ENCODE measurements at places on chromosomes 12 and 14.

DNA sequence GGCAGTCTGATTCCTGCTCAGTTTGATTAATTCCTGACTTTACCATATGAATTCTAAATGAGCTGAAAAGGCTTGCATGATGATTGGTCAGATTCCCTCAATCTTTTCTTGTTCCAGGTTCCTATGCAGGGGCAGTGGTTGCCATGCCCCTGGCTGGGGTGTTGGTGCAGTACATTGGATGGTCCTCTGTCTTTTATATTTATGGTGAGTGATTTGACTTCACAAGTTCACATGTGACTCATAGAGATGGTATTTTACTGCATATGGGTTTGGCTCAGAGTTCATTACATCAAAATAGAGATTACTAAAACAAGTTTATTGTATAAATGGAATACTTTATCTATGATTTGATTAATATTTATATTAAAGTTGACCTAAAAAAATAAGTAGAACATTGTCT is 44.8 kb downstream of the SLC17A8 start:
- no peak for DNase-seq

DNA sequence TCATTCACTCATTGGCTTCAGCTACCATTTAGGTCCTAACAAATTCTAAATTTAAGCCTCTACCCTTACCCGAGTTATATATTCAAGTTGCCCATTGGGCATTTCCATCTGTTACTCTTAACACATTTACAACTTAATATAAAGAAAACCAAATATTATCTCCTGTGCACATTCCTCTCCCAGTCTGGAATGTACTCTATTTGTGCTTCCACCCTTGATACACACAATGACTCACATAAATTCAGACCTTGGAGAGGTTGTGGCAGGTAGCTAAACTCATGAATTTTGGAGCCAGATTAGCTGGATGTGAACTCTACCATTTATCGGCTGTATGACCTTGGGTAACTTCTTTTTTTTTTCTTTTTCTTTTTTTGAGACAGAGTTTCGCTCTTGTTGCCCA is 51.1 kb downstream of the BRMS1L start:
- DNase-seq = no peak

- no peak for DNase-seq
Observed at GRCh38 chr14:76376878-76377734, 1.2 kb downstream of the ESRRB start.

DNA sequence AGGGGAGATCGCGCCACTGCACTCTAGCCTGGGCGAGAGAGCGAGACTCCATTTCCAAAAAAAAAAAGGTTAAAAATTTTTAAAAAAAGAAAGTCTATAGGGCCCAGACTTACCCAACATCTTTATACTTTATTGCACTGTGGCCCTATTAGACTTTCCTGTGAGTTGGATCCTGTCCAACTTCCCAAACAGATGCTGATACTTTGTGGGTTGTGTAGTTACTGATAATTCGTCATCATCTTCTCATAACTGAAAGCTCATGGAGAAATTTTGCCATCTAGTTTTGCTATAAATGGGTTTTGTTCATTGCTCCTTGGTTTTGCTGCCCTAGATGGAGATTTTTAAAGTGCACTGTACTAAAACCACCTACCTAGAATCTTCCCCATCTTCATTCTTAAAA is 31.1 kb downstream of the APOBEC1 start:
- DNase-seq = no peak

GRCh38 chr14:61769893-61770292 is 7.7 kb downstream of the SNAPC1 start:
- no peak for DNase-seq

All from Jurkat, Clone E6-1 (cell line).